Hepatocyte (in vitro differentiated cells): ENCODE measurements at places on chromosomes 7 and 10.

DNA sequence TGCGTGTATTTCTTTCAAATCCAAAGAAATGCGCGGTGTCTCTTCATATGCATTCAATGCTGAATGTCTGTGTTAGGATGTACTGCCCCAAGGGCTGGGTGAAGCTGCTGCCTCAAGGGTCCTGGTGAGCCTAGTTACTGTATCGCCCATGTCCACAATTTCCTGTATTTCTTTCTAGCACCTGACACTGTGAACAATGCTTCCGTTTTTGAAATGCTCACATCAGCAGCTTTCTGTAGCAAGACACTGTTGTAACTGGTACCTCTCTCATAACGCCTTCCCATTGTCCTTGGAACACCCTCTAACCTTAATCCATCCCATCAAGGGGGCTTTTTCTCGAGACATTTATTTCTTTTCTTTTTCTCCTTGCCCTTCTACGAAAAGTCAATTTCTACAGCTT is 25.1 kb downstream of the NRP1 start:
- DNase-seq, result no peak

DNA sequence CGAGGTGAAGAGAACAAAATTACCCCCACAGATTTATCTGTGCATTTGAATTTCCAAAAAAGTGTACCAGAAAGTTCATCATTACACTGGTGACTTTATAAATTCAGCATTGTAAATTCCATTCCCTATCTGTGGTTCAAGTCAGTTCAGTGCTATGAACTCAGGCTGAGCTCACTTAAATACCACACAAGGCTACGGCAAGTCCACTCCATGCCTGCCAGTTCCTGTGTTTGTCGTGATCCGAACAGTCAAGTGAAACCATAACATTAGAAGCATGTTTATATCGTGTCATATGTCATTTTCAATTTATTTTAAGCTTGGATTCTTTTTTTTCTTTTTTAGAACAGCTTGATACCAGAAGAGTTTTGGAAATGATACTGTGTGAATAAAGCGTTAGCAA is 14.8 kb downstream of the MBL2 start:
- DNase-seq, result no peak

GRCh38 chr7:43248961-43249822 is 136.7 kb downstream of the HECW1 start:
- DNase-seq, result no peak

DNA sequence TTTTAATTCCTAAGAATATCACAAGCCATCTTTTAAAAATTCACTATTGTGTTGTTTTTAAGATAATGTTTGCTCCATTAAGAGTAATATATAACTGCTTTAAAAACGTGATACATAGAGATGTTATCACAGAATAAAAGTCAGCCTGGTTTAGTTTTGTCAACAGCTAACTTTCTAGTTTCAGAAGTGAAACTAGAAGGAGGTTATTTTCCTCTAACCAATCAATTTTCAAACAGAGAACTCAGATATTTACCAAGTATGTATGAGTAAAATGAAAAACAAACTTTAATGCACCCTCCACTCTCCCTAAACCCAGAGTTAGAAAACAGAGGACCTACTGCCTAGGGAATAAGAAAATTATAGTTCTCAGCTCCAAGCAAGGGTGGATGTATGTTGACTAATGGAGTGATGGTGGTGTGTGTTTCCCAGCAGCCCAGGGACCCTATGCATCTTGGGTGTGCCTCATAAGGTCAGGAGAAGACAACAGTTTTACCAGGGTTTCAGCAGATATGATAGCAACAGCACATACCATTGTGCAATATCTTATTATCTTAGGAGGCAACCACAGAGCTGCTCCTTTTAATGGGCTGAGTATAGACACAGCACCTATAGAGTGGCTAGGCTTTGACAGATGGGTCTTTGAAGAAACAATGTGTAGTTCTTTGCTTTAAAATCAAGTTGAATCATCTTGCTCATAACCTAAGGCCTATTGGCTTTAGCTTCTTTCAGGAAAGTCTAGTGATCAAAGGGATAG is 58.4 kb downstream of the PTPRZ1 start:
- DNase-seq, result no peak

DNA sequence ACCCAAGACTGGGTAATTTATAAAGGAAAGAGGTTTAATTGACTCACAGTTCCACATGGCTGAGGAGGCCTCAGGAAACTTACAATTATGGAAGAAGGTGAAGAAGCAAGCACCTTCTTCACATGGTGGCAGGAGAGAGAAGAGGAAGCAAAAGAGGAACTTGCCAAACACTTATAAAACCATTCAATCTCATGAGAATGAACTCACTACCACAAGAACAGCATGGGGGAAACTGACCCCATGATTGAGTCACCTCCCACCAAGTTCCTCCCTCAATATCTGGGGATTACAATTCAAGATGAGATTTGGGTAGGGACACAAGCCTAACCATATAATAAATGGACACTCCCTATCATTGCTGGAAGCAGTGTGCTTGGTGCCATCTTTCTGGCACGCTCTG is 506.3 kb downstream of the CALN1 start:
- DNase-seq, result no peak

- DNase-seq, result no peak
These were observed 176.5 kb downstream of the GFRA1 start for GRCh38 chr10:116096526-116096925.

- no peak for DNase-seq
These were observed 24.3 kb downstream of the SPAG6 start for GRCh38 chr10:22369434-22370072.

DNA sequence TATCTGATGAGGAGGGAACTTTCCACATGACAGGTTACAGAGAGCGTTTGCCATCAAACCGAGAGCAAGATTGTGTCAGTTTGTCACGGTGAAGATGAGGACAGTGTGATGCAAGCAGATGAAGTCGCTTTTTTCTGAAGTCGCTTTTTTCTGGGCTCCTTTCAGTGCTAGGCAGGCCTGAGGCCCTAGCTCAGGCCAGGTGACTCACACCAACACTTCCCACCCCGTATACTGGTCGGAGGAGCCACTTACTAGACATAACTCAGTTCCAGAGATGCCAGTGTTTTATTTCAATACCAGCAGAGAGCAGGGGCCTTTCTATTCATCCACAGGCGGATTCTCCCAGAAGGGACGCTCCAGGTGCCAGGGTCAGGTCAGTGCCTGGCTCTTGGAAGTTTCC is 58.9 kb downstream of the SFMBT2 start:
- no peak for DNase-seq

- no peak for DNase-seq
These were observed 192.5 kb upstream of the POT1 start for GRCh38 chr7:125122173-125122572.

DNA sequence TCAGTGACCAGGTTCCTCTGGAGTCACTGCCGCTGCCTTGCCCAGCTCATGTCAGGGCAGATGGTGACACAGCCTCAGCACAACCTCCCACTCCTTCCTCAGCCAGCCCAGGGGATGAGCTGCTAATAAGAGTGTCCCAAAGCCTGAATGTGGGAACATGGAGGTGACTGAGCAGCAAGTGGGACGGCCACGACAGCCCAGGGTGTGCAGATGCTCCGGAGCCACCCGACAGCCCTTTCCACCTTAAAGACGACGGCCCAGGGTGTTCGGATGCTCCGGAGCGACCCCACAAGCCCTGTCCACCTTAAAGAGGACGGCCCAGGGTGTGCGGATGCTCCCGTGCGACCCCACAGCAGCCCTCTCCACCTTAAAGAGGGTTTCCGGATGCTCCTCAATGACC is 89.2 kb downstream of the DIP2C start:
- DNase-seq, result no peak

DNA sequence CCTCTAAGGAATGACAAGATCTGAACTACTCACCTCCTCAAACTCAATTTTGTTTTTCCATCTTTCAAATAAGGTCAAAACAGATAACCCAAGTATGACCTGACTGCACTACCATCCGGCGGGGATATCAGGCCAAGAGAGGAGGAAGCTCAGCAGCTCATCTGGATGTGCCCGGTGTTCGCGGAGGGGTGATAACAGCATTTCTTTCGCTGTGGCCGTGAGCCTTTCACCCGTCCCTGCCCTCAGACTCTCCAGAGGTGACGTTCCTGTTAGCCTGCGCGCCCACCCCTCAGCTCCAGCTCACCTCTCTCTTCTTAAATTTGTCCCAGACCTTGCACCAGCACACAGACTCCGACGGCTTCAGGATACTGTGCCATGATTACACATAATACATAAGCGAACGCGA is 526 bp downstream of the ZNF248 start:
- no peak for DNase-seq

GRCh38 chr7:94276795-94277194 is 117.9 kb upstream of the COL1A2 start:
- no peak for DNase-seq

DNA sequence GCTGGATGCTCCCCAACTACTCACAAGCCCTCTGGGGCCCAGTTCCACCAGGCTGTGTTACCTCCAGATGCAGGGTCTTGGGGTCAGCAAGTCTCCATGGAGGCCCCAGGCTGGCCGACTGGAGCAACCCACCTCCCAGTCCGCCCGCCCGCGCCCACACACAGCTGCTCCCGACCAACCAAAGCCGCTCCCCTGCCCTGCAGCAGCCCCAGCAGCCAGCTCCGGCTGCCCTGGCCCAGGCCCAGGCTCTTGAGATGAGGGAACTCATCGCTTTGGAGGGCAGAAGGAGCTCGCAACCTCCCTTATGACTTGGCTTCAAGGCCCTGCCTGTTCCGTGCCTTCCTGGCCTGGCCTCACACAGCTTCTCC is 47.2 kb downstream of the LRRC20 start:
- DNase-seq, result no peak

- no peak for DNase-seq
These were observed 28.2 kb downstream of the ADK start for GRCh38 chr10:74179111-74179710.

GRCh38 chr10:75234683-75235374 is 928 bp downstream of the COMTD1 start:
- DNase-seq, result peak; percentile 73

GRCh38 chr10:34612938-34613337 is 202.2 kb downstream of the PARD3 start:
- DNase-seq, result no peak
